Suppressor macrophage (primary cell): ENCODE measurements at places on chromosomes 3 and 15.

GRCh38 chr15:70268698-70269251 lies 171.1 kb upstream of the TLE3 start:
- no peak for DNase-seq

DNA sequence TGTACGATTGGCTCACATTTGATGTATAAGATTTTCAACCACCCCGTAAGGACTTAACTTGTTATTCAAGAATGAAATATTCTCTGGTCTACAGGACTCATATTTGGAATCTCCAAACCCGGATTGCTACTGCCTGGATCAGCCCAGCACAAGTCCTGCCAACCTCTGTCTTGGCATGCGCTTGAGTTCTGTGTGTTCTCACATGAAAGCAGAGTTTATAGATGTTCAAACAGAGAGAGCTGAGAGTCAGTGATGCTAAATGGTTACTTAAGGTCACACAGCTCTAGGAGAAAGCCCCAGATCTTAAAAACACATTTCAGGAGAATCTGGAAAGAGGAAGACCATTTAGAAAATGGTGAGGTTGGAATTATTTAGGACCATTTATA lies 268.0 kb upstream of the TBL1XR1 start:
- no peak for DNase-seq

DNA sequence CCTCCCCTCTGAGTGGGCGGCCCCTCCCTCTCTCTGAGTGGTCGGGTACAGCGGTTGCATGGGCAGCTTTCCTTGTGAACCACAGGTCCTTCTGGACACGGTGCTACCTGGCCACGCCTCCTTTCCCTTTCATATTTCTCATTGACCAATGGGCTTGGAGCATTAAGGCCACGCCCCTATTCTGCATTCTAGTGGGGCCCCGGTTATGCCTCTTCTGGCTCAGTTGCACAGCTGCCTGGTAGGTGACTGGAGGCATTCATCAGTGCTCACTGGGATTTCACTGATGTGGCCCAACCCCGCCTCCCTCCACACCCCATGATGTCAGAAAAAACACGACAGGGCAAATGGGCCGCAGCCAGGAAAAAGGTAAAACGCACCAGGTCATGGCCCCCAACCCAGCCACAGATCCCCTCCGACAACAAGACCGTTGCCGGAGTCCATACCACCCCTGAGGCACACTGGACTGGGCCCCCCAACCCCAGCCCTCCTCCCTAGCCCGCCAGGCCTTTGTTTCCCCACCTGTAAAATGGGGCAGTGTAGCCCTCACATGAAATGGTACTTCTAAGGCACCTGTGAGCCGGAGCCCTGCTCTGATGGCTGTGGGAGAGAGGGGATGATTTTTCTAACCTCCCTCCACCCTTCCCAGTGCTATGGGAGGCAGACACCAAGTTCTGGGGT lies 26.3 kb downstream of the NGRN start:
- no peak for DNase-seq

DNA sequence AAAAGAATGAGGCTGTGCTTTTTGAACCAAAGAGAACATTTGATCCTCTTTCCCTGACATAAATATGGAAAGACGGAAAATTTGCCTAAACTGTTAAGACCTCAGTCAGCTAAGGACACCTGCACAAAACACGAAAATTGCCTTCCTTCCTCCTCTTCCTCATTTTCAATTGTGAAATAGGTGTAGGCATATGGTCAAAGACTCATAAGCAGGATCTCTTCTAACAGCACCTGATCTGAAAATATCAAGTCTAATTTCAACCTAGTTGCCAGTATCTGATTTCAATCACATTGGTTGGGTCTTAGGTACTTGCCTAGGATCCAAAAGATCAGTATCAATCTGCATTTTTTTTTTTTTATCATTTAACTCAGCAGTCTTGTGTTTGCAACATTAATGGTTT lies 215.7 kb upstream of the SLC2A2 start:
- no peak for DNase-seq

GRCh38 chr3:47082519-47082918 lies 81.4 kb downstream of the SETD2 start:
- DNase-seq, result peak; percentile 5

DNA sequence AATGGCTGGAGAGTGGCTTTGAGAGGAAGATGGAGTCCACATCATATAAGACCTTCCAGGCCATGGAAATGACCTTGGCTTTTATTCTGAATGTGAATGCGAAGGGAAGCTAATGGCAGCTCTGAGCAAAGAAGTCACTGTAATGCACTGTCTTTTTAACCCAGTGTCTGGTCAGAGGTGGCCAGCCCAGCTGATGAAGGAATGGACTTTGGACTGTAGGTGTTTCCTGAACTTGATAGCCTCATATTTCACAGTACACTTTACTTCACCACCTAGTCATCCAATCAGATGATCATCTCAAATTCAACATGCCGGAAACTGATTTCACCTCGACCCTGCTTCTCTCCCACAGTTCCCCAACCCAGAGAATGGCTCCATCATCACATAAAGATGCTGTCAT lies 33.4 kb downstream of the DCLK3 start:
- no peak for DNase-seq

- DNase-seq, result no peak
These were observed 460.8 kb upstream of the CFAP20DC start for GRCh38 chr3:59510576-59510975.

DNA sequence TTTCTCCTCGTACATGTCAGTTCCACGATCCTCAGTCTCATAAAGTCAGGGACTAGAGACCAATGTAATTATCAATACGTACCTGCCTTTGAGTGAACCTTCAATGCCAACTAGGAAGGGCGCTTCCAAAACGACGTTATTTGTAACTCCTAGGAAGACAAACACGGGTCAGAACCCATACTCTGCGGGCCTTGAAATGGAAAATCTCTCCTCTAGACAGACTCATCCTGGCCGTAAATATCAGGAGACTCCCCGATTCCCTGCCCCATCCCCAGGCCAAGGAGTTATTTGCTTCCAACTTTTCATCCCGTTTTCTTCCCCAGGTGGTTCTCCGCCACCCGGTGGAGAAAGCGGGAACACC lies 578 bp downstream of the OIP5 start:
- no peak for DNase-seq

GRCh38 chr3:177783338-177783737 lies 586.1 kb upstream of the TBL1XR1 start:
- DNase-seq, result no peak

- DNase-seq, result no peak
These were observed 352.6 kb upstream of the NDN start for GRCh38 chr15:24039683-24040082.

DNA sequence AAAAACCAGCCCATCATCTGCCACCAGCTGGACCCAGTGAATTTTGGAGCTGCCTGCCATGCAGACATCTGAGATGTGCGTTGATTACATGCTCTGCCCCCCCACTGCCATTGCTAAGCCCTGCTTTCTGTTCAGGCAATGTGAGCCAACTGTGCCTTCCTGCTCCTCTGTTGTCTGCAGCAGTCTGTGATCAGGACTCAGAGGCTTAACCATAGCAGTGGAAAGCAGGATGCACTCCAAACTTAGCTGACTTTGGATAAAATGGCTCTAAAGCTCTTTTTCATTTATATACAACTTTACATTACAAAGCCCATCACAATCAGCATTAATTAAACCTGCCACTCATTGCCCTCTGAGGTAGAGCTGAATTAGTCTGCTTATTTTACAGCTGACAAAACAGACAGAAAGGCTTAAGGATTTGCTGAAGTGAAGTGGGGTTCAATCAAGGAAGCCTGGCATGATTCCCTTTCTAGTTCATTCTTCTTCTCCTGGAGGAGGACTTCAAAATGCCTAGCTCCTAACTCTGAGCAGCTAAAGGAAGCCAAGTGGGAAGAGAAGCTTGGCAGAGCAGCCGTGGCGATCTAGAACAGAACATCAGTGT lies 15.7 kb upstream of the RPS27L start:
- DNase-seq, result no peak

DNA sequence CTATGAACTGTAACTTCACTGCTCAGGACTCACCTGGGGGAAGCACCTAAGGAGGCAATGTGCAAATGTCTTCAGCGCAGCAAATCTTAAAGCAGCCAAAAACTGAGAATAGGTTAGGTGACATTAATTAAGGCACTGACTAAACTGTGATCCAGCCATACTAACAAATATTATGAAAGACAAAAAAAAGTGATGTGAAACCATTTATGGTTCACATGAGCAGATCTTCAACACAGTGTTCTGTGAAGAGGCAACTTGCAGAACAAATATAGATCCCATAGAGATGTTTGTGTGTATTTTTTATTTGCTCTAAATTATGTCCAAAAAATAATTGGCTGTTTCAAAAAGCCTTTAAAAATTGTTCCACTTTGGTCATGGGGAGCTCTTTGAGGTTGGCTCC lies 24.1 kb upstream of the MITF start:
- DNase-seq, result no peak
